Stimulated activated effector memory CD8-positive, alpha-beta T cell treated with anti-CD3 and anti-CD28 coated beads, Interleukin-12 subunit alpha, Interleukin-12 subunit beta, amount 100 ng/mL, for 72 hours (primary cell): ENCODE measurements at places on chromosomes 11 and 22.

GRCh38 chr11:115965767-115966504 lies 461.7 kb upstream of the CADM1 start:
- DNase-seq, result no peak

GRCh38 chr11:125091877-125092664 lies 19.4 kb downstream of the TMEM218 start:
- no peak for DNase-seq

GRCh38 chr11:112381578-112381977 lies 120.9 kb upstream of the PLET1 start:
- no peak for DNase-seq

DNA sequence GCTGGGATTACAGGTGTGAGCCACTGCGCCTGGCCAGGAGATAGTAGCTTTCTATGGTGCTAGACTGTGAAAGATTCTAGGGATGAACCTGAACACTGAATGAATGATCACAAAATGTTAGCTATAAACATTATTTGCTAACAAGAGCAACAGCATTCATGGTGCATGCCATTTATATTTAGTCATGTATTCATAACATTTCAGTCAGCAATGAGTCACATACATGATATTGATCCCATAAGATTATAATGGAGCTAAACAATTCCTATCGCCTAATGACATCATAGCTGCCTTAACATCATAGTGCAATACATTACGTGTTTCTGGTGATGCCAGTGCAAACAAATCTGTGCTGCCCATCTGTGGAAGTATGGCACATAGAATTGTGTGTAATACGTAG lies 164.1 kb downstream of the ARHGAP42 start:
- no peak for DNase-seq

DNA sequence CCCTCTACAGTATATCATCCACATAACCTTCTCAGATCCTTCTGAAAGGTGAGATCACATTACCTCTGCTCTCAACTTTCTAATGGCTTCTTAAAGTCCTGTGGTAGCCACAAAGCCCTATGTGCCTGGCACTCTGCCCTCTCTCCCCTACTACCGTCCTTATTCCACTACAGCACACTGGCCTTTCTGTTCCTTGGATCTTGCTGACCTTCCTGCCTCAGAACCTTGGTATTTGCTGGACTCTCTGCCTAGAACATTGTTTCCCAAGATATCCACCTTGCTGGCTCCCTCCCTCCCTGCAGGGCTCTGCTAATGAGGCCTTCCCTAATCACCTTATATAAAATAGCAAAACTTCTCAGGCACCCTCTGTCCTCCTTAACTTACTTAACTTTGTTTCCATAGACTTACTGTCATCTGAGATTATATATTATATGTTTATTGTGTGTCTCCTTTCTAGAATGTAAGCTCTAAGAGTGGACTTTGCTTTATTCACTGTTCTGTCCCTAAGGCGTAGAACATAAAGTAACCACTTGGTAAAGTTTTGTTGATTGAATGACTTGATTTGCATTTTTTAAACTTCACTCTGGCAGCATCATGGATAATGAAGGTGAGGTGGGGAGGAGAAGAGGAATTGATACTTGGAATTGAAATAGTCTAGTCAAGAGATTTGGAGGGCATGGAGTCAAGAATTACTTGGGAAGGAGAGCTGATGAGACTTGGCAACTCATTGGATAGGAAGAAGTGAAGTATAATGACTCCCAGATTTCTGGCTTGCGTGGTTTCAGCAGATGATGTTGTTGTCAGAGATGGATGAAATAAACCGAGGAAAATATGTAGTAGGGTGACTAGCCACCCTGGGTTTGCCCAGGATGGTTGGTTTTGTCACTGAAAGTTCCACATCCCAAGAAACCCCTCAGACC lies 10.5 kb downstream of the POLD3 start:
- DNase-seq, result no peak

DNA sequence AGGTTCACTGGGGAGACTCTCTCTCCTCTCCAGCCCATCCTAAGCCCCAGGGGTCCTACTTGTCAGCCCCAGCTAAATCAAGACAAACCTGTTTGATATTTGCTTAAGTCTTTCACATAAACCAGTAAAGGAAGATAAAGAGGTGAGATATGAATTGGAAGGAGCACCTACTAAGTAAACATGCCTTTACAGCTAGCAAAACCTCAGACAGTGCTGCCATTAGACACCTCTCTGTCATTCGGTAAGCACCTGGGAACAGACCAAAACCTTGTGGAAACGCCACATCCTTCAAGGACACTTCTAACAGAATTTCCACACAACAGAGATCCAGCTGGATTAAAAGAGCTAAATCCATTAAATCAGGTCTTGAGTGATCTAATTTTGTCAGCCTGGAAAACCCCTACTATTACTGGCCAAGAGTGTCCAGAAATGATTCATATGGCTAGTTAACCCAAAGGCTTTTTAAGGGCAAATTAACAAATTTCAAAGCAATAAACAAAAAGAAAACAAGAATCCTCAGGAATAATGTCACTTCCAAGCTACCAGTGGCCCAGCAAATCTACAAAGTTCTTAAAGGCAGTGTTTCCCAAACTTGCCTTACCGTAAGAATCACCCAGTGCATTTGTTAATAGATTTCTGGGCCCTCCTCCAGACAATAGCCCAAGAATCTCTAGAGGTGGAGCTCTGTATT lies 2.4 kb downstream of the VPS37C start:
- DNase-seq, result no peak

GRCh38 chr11:116731821-116732220 lies 41.0 kb downstream of the BUD13 start:
- DNase-seq, result no peak

GRCh38 chr11:11157185-11157584 lies 195.9 kb downstream of the CSNK2A3 start:
- DNase-seq, result no peak
